Activated B cell treated with CpG ODN at 0.5 μM for 24 hours (primary cell): ENCODE measurements at places on chromosomes 4 and X. TPM values are rescaled to one million over a fixed set of nuclear protein-coding genes. Genes with fewer than 3 reads are reported as not detected.

- DNase-seq = no peak
Measured at GRCh38 chr4:142350871-142351270, 495.2 kb downstream of the INPP4B start.

- DNase-seq = no peak
Measured at GRCh38 chr4:7063362-7063761, 4.5 kb downstream of the GRPEL1 start.

- no peak for DNase-seq
Measured at GRCh38 chr4:100289530-100289888, 99.2 kb upstream of the DDIT4L start.

GRCh38 chr4:151205722-151206121 is 71.2 kb upstream of the PRSS48 start:
- no peak for DNase-seq

DNA sequence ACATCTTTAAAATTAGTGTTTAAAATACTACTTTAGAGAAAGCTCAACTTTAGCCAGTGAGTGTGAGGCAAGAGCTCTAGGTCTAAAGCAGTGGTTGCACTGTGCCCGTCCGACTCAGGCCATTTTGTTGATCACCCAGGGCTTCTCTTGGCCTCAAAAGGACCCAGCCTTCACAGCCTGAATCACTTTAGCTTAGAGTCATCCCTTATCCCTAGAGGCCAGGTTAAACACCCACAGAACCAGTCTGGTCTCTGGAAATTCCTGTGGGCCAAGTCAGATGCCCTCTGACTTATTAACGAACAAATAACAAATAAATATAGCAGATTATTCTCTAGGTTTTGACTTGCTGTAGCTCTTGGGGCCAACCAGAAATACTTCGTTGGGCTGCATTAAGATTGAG is 102.3 kb downstream of the WWC2 start:
- DNase-seq = no peak

DNA sequence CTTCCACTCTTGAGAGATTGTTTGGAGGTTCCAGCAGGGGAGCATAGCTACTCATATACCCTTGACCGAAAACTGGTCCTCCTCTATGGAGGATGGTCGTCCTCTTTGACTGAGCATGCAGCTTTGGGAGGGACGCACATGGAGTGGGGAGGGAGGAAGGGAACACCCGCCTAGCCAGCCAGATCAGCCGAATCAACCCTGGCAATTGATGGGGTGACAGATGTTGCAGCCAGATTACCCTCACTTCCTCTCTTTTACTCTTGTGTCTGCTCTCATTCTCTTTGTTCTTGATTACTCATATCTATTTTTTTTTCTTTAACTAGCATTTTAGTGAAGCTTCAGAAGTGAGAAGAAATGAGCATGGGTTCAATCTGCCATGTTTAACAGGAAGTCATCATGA is 19.6 kb downstream of the MGST2 start:
- DNase-seq = no peak

- DNase-seq = no peak
Measured at GRCh38 chr4:33931026-33931425, 2313.3 kb downstream of the ARAP2 start.

DNA sequence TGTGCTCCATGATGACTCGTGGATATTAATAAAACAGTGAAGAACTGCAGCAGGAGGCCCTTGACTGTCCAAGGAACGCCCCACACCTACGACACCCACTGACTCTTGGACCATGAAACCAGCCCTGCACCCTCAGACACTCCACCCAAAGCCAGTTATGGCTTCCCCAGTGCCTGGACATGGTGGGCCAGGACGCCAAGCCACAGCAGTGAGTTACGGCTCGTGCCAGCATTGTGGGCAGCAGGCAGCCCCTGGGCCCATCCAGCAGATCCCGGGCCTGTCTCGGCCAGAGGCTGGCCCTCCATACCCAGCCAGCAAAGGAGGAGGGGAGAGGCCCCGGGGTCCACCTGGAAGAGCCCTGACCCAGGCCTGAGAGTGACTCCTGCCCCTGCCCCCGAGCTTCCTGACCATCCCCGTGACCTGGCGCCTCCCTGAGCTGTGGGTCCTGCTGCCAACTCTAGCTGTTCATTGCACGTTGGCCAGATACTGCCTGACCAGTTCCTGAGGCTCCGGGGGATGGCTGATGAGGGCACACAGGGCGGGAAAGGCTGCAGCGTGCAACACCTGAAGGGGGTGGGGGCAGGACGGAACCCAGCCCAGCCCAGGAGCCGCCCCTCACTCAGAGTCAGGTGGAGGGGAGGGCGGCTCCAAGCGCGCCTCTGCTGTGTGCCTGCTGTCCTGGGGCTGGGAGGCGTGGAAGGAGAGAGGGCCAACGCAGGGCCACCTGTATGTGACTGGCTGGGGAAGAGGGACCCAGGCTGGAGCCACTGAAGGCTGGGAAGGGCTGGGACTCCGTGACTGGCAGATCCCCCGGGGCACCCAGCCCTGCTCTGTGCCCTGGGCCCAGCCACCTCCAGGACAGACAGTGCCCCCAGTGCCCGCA is 739 bp downstream of the SLC49A3 start:
- no peak for DNase-seq

DNA sequence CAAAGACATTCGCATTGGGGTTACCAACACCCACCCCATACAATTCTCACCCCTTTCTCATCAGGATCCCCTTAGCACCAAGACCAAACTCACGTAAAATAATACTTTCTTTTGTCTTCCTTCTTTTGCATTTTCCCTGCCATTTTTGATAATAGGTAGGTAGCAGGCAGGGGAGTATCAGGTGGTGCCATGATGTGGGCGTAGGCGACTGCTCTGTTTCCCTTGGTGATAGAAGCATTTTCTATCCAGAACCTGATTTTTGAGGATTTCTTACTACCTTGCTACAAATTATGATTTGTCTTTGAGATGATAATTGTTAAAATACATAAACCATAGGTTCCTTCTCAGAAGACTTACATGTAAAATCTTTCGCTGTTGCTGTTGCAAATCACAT is 150.3 kb downstream of the DCTD start:
- no peak for DNase-seq

GRCh38 chr4:139975830-139976272 is 178.1 kb downstream of the MAML3 start:
- DNase-seq = no peak

GRCh38 chrX:53047228-53047627 is 1.4 kb upstream of the GPR173 start:
- DNase-seq = no peak

DNA sequence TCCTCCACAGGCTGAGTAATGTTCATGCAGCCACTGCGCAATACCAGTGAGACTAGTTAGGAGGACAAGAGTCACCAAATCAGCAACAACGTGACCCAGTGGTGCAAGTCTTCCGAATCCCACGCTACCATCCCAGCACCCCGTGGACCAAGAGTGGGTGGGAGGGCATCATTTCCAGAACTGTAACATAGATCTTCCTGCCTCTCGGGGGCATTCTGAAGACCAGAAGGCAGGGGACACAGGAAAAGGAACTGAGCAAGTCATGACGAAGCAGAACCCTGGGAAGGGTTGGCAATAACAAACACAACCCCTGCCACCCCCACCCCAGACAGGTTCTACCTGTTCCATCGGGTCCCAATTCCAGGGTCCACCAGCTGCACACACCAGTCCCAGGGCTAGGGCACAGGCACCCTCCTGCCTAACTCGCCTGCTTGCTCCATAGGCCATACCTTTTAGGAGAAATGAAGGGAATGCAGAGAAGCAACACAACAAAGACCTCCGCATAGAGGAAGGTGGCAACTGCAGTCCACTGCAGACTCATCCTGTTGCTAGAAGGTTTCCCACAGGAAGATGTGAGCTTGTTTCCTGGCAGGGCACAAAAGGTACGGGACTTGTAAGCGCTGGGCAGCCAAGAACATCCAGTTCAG is 1.4 kb downstream of the BCAP31 start:
- DNase-seq = no peak

- no peak for DNase-seq
Measured at GRCh38 chrX:99353412-99353811, 1056.7 kb downstream of the PCDH19 start.

- DNase-seq = no peak
Measured at GRCh38 chr4:121712001-121712651, 15.3 kb upstream of the ANXA5 start.

DNA sequence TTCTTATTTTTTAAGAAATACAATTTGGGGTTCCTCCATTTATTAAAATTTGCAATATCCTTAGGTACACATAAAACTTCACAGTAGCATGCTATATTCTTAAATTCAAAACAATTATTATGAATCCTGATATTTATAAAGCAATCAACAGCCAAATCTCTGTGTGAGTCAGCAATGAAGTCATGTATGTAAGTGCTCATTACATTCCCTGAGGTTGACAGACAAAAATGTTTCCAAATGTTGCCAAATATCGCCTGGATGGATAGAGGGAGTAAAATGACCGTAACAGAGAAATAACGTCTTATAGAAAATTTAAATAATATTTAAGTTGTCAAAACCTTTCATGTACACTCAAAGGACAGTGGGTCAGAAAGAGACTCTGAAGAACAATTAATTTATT is 220.0 kb downstream of the PCDH18 start:
- no peak for DNase-seq

GRCh38 chr4:108635070-108635655 is 14.8 kb downstream of the RPL34 start:
- no peak for DNase-seq

- DNase-seq = no peak
Measured at GRCh38 chrX:39654183-39654925, 443.4 kb downstream of the BCOR start.

GRCh38 chr4:107999932-108000539 is 10.3 kb downstream of the HADH start:
- DNase-seq = no peak

- no peak for DNase-seq
Measured at GRCh38 chr4:3013839-3014350, 50.5 kb downstream of the GRK4 start.

DNA sequence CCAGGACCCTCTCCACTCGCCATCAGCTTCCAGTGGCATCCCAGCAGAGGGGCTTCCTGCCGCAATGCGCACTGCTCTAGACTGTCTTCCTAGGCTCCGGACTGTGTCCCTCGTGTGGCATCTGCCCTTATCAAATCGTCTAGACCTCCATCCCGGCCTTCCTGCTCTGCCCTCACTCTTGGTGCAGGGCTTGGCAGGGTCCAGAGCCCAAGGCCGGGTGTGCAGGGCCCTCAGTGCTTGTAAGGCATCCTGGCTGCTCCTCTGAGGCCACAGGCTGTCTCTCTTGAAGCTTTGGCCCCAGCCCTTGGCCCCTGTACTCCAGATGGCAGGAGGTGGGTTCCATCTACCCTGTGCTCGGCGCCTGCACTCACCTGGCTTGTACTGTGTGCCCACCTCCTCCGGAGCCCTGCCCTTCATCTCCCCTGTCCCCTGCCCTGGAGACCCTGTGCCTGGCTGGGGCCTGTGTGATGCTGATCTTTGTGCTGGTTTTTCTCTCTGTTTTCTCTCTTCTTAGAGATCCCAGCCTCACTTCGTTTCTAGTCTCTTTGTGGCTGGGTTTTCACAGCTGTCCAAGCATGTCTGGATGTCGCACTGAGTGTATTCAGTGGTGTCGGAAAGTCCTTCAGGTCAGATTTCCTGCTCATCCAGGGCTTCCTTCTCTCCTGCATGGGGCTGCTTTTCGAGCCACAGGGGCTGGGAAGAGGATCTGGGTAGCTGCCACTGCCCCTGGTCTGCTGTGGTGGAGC is 3.7 kb upstream of the TREX2 start:
- no peak for DNase-seq

- DNase-seq = no peak
Measured at GRCh38 chr4:45100956-45101818, 374.8 kb upstream of the GNPDA2 start.

GRCh38 chr4:96519291-96519690 is 679.4 kb downstream of the PDHA2 start:
- DNase-seq = no peak

GRCh38 chrX:149950681-149951080 is 12.4 kb upstream of the EOLA2 start:
- DNase-seq = no peak

DNA sequence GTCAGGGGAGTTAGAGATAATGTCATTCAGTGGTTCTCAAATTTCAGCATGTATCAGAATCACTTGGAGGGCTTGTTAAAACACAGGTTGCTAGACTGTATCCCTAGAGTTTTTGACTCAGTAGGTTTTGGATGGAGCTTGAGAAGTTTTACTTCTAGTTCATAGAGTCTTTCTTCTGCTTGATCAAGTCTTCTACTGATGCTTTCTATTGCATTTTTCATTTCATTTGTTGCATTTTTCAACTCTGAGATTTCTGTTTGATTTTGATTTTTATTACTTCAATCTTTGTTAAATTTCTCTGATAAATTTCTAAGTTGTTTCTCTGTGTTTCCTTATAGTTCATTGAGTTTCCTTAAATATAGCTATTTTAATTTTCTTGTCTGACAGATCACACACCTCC is 361.4 kb downstream of the RAPGEF2 start:
- DNase-seq = no peak

DNA sequence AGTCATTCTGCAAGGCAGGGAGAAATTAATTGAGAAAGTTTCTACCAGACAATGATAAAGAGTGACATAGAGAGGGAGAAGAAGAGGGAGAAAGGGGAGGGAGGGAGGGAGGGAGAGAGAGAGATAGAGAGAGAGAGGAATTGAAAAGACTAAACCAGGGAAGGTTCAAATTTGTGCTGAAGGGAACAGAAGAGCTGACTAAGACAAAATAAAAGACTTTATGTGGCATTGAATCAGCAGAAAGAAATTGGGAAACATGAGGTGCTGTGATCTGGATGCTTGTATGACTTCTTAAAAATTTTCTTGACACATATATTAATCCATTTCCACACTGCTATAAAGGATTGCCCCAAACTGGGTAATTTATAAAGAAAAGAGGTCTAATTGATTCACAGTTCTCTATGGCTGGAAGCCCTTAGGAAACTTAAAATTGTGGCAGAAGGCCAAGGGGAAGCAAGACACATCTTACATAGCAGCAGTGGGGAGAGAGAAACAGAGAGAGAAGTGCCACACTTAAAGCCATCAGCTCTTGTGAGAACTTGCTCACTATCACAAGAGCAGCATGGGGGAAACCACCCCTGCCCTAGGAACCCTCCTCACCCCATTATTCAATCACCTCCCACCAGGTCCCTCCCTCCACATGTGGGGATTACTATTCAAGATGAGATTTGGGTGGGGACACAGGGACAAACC is 13.5 kb upstream of the CXCL6 start:
- no peak for DNase-seq

- DNase-seq = no peak
Measured at GRCh38 chr4:164381859-164382258, 372.1 kb upstream of the SMIM31 start.

DNA sequence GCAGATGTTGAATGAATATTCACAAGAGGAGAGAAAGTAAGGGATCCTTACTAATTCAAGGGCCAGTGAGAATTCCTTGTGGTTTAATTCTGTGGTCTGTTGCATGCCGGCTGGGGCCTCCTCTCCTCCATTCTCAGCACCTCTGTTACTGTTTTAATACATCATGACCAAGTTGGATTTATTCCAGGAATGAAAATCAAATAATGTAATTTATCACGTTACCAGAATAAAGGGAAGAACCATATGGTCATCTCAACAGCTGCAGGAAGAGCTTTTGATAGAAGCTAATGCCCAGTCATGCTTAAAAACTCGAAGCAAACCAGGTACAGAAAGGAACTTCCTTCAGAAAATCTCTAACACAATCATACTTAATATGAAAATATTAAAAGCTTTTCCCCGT is 54.1 kb downstream of the GRK4 start:
- no peak for DNase-seq

SPANXC gene
- total RNA-seq = not detected in 2 replicates

CBLL2 gene
- total RNA-seq = not detected in 2 replicates

ASB11 gene
- not detected in 2 replicates for total RNA-seq

ETDA gene
- total RNA-seq = not detected in 2 replicates

OTUD5 gene
- 76.0 and 78.1 TPM in 2 replicates for total RNA-seq

SMIM31 gene
- total RNA-seq = not detected in 2 replicates

F8 gene
- 1.1 and 2.0 TPM in 2 replicates for total RNA-seq

HMX1 gene
- total RNA-seq = not detected in 2 replicates

RBM47 gene
- total RNA-seq = 6.3 and 8.0 TPM in 2 replicates

HPGDS gene
- not detected in 2 replicates for total RNA-seq
